ENCODE measurements at places on chromosomes 7 and 10. TPM values are rescaled to one million over a fixed set of nuclear protein-coding genes. Genes with fewer than 3 reads are reported as not detected.

Gene MGMT
- 39.5 TPM for total RNA-seq

Gene SNX8
- 13.9 TPM for total RNA-seq

Gene IL2RA
- not detected for total RNA-seq

Gene PMS2
- total RNA-seq, result 22.6 TPM

Gene CLEC5A
- not detected for total RNA-seq

Gene LRMDA
- total RNA-seq, result 1.1 TPM

Gene CABCOCO1
- 0.83 TPM for total RNA-seq

Gene CH25H
- 0.55 TPM for total RNA-seq

Gene SLC13A1
- not detected for total RNA-seq

Gene SH2D4B
- not detected for total RNA-seq

Gene SPDYE9
- not detected for total RNA-seq

Gene NODAL
- not detected for total RNA-seq

Gene CPA5
- not detected for total RNA-seq

Gene SPAM1
- not detected for total RNA-seq

Gene BTBD16
- total RNA-seq, result not detected

Gene SEMA4G
- total RNA-seq, result 0.92 TPM

Gene PON1
- total RNA-seq, result not detected

Gene AFAP1L2
- 0.14 TPM for total RNA-seq

Gene MSS51
- 0.85 TPM for total RNA-seq

Gene C10orf90
- under 0.01 TPM for total RNA-seq

Gene FOXI2
- not detected for total RNA-seq

Gene DYNC1I1
- 0.83 TPM for total RNA-seq

Gene SRGN
- 36.7 TPM for total RNA-seq

Gene HOXA6
- 4.4 TPM for total RNA-seq

Gene MUC12
- total RNA-seq, result 0.92 TPM

Gene MRPL43
- 50.1 TPM for total RNA-seq

Gene SUN3
- not detected for total RNA-seq

Gene FAM24B
- 2.6 TPM for total RNA-seq

Gene CLRN3
- not detected for total RNA-seq

Gene TMEM184A
- 0.09 TPM for total RNA-seq
